HS-5 (cell line): ENCODE measurements at places on chromosomes 5 and 9.

- no peak for DNase-seq
Observed at GRCh38 chr9:124369231-124369797, 45.9 kb downstream of the PSMB7 start.

DNA sequence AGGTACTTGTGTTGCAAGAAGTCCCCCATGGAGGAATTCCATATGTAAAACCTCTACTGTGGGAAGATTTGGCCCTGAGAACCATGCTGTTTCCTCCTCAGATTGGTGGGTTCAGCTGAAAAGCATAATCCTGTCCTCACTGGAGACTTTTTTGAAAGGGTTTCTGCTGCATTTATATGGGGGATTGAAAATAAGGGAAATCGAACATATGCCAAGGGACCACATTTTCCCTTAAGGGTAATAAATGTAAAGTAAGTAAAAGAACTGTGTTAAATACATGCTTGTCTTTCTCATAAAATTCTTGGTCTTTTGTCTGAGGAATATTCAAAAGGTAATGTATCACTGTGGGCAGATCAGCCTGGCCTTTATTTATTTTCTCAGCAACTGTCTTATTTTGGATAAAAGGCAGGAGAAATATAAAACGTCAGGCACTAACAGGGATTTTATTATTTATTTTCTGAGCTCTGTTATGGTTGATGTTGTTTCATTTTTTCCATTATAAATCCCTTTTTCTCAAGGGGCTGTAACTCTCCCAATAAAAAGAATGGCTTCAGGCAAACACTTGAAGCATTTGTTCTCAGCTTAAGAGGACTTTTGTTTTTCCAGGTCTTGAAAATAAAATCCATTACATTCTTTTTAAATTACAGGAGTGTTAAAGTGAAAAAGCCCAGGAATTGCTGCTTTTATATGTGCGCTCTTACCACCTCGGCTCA, 131.4 kb downstream of the FGF10 start:
- DNase-seq = no peak

GRCh38 chr5:68533571-68534084, 318.1 kb downstream of the PIK3R1 start:
- no peak for DNase-seq

- DNase-seq = no peak
Observed at GRCh38 chr9:130336885-130337284, 71.3 kb downstream of the HMCN2 start.

DNA sequence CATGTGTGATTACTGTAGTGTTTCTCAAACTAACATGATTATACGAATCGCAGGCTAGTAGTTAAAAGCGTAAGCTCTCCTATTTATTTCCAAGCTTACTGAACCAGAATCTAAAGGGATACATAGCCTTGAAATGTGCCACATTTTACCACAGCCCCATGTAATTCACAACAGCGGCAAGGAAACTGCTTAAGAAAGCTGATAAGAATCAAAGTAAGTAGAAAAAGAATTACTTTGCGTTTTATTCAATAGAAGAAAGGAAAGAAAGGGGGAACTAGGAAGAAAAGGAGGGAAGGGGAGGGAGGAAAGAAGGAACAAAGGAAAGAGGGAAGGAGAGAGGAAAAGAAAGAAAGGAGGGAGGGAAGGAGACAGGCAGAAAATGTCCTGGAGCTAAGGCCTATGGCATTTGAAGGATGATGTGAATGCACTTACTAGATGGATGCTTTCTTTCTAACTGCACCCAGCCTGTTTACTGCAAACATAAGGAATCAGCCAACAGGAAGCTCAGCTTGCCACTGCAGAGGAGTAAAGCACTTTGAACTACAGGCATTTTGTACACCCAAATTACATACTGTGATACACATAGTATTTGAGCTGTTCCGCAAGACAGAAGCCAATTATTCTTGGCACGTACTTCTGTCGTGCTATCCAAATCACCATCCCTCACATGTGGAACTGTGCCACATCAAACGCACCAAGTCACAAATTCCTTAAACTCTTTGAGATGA, 521.7 kb downstream of the RAB3C start:
- no peak for DNase-seq

GRCh38 chr5:96978812-96979449, 43.1 kb downstream of the LNPEP start:
- no peak for DNase-seq

DNA sequence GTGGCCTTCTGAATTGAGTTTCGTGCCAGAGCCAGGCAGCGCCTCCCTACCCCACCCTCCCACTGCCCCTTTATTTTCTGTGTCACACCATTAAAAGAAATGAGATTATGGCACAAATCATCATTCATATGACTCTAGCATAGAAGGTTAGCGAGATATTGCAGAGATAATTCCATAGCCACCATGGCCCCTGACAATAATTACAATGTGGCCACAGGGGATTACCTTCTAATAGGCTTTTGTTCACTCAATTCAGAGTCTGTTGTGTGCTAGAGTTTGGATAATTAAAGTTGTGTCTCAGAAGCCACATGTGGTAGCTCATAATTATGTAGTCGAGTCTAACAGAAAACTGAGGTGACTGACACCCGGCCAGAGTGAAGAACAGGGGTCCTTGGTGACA, 428.1 kb downstream of the ARHGEF28 start:
- DNase-seq = no peak

DNA sequence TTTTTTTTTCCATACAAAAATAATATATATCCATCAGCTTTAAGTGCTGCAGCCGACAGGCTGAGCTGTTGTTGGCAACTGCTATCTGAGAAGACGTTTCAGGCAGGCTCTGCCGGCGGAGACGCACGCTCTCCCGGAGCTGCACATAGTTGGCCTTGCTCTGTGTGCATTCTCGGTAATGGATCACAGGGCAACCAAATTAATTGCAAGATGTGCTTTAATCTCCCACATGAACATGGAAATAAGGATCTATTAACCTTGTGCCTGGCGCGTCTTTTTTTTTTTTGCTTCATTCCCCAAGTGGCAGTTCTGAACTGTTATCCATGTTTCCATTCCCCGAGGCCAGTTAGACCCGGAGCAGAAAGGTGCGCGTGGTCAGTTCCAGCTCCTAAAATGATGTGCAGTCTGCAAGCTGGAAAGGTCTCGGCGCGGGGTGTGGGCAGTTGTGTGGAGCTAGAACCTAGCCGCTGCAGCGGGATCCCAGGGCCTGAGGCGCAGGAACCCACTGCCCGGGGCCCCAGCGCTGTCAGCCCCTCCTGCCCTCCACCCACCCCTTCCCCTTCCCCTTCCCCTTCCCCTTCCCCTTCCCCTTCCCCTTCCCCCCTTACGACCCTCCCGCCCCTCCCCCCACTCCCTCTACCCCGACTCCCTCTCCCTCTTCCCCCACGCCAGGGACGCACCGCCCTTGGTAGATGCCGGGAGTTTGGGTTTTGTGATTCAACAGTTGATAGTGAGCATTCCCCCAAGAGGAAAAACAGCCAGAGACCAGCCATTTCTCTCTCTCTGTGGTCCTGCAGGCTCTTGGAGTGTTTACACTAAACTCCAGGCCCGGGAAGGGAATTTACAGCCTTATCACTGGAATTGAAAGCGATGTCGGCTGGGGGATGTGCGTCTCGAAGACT, 137.8 kb downstream of the CEP120 start:
- no peak for DNase-seq

DNA sequence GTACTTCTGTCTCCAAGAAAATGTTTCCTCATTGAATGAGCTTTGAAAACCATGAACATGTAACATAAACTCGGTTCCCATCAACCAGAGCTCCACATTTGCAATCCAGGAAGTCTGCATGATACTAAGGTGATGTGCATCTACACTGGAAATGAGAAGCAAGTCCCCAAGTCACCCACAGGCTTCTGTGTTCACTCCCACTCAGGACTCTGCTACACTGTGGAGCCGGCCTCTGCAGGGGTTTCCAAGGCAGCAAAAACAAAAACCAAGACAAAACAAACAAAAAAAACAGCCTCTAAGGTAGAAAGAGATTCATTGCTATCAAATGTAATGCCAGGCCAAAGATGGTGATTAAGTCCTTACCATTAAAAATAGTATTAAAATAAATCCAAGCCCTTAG, 593.7 kb downstream of the IRX1 start:
- no peak for DNase-seq

DNA sequence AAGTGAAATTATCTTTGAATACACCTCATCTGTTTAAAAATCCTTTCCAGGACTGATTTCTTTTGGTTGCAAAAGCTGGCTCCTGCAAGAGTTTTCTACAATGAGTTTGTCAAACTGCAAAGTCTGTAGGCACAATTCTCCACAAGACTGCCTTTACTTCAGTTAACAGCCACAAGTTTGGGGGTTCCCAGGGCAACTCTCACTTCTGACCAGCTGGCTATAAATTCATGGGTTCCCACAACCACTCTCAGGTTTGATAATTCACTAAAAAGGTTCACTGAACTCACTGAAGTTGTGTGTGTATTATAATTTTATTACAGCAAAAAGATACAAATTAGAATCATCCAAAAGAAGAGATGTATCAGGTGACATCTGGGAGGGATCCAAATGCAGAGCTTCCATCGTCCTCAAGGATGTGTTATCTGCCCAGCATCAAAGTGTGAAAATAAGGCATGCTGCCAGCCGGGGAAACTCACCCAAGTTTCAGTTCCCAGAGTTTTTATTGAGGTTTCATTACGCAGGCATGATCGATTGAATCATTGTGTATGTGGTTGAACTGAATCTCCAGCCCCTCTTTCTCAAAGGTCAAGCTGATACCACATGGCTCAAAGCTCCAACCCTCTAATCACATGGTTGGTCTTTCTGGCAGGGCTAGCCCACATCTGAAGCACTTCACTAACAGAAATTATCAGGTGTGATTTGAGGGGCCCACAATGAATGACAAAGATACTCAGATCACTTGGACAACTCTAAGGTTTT, 19.0 kb upstream of the PSIP1 start:
- DNase-seq = no peak

GRCh38 chr5:88743231-88743834, 139.7 kb downstream of the MEF2C start:
- DNase-seq = peak; percentile 31

GRCh38 chr9:136153381-136154065, 34.8 kb upstream of the TMEM250 start:
- DNase-seq = no peak

DNA sequence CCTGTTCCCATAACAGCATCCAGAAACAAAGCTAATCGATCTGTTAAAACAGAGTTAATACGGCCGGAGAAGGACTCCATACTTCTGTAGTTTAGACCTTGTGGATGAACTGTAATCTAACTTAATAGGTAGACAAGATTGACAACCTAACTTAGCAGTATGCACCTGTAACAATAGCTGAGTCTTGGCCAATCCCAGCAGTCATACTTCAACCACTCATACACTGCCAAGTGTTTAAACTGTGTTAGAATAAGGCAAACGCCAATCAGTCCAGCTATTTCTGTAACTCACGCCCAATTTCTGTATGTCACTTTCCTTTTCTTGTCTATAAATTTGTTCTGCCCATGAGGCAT, 33.7 kb upstream of the MACIR start:
- DNase-seq = no peak

GRCh38 chr9:112621018-112621655, 96.8 kb downstream of the INIP start:
- no peak for DNase-seq

- DNase-seq = no peak
Observed at GRCh38 chr9:15248081-15248480, 58.9 kb downstream of the TTC39B start.

GRCh38 chr9:118290116-118290515, 585.9 kb downstream of the TLR4 start:
- no peak for DNase-seq

DNA sequence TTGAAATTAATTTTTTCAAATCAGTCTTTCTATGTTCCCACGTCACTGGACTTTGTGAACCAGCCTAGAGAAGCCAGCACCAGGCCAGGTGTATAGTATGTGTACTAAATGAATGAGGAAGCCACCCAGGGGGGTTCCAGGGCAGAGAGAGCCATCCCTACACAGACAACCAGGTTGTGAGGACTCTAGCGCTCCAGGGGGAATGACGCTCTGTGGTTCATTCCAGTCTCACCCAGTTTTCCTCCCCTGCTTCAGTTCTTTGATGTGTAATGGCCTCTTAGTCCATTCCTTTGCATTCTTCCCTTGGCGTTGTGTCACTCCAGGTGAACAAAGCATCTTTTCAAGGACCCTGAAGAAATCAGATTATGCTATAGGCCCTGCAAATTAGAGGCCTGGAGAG, 330.6 kb downstream of the NSG2 start:
- DNase-seq = no peak
